Epithelial cell of esophagus (primary cell): ENCODE measurements at places on chromosomes 1 and 21.

GRCh38 chr1:67686267-67687197, 1.5 kb downstream of the GADD45A start:
- peak; percentile 94 for DNase-seq

- peak; percentile 86 for DNase-seq
Measured at GRCh38 chr1:162003830-162004215, 19.8 kb downstream of the OLFML2B start.

- DNase-seq: no peak
Measured at GRCh38 chr1:113433184-113433583, 42.9 kb downstream of the MAGI3 start.

- no peak for DNase-seq
Measured at GRCh38 chr1:203720242-203720641, 44.7 kb upstream of the LAX1 start.

GRCh38 chr1:29415861-29416260, 179.5 kb downstream of the PTPRU start:
- DNase-seq: no peak

DNA sequence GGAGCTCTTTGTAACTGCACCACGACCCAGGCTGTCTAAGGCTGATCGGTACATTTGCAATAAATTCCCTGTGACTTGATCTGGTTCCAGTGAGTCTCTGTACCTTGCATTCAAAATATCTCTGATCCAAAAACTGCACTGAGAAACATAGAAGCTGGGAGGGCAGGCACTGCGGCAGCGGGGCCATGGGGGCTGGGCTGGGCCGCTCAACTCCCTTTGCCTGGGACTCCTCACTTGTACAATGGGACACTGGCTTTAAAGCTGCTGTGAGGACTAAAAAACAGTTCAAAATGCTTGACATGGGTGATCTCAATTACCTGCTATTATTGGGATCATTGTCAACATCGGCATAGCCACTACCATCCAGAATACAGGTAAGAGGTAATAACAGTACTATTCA, 644.0 kb downstream of the AJAP1 start:
- DNase-seq: no peak

DNA sequence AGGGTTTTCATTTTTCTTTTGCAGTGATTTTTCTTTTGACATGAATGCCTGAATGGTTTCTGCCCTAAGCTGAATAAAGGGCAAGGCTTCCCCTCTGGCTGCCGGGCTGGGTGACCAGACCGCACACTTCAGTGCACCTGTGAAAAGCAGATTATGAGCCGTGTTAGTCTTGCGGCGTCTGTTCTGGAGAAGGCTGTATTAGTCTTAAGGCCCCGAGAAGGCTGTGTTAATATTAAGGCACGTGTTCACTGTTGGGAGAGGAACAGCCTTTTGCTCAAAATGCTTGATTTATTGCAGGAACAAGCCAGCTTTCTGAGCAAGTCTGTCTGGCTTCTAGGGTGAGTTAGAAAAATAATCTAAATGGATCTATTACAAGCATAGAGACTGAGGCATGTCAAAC, 54.7 kb upstream of the DNAH14 start:
- no peak for DNase-seq

DNA sequence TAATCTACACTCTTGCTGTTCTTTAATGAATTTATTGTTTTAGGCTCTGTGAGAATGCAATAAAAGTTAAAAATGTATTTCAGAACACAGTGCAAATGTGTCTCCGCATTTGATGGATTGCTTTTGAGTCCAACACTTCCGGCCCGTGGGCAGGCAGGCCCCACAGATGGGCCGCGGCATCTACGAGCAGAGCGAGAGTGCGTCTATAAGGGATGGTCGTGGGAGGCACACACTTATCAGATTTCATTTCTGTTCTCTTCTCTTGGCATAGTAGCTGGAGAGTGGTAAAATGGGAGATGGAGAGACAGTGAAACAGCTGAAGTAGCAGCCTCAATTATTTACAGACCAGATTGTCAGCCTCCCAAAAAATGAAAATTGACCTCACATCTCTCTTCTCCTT, 134.2 kb downstream of the NAV1 start:
- no peak for DNase-seq

- peak; percentile 86 for DNase-seq
Measured at GRCh38 chr21:42923553-42924432, 1.6 kb downstream of the ERVH48-1 start.

DNA sequence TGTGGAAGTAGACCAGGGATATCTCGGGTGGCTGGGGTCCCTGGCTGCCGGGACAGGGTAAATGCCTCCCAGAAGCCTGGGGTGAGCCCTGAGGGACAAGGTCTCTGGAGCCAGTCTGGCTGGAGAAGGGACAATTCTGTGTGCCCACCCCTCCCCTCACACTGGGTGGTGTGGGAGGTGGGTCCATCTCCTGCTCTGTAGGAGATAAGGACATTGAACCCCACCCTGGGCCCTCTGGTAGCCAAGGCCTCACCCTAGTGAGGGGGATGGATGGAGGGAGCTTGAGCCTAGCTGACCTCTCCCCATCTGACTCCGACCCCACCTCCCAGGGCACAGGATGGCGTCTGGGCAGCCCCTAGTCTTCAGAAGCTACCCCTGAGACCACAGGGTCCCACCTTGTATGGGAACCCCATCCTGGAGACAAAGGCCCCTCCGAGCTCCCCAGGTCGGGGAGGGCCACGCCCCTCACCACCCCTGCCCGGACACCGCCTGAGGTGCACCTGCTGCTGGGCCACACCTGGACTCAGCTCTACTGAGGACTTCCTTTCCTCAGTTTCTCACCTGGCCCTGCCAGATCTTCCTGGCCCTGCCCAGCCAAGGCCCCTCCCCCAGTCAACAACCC, 4.3 kb downstream of the AGRN start:
- no peak for DNase-seq

DNA sequence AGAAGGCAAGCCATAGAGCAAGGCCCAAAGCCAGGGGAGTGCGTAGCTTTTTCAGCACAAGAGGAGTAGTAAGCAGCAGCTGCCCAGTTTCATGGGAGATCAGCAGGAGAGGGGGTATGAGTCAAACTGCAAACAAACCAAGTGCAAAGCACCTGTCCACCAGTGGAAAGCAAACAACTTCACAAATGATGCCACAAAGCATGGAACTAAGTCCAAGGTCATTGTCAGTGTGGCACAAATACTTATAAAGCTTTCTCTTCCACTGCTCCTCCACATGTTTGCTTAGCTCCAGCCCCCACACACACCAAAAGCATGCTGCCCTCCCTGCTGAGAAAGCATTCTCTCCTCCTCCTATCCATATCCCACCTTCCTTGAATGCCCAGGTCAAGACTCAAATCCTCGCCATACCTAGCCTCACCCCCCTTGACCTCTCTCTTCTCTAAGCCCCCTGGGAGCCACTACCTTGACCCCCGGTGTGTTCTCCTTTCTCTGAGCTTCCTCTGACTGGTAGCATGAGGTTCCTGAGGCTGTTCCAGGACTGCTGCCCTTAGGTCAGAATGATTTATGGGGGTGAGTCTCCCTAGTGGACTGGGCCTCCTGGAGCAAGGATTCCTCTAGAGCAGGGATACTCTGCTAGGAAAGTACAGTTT, 70.4 kb downstream of the DMAP1 start:
- DNase-seq: no peak

DNA sequence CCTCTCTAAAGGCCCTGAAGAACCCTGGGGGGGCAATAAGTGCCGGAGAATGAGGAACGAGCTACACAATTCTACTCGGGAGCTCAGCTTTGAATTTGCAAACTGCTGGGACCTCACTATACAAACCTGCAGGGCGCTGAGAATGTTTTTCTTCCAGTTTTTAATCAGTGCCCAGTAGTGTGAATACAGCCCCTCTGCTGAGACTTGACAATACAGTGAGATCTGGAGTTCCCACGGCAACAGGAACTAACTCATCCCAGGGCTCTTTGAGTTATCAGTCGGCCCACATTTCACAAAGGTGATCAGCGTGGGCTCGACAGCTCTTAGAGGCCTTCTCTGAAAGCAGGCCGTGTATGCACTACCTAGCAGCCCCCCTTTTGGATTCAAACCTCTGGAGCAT, 41.7 kb downstream of the TMEM53 start:
- DNase-seq: peak; percentile 28

DNA sequence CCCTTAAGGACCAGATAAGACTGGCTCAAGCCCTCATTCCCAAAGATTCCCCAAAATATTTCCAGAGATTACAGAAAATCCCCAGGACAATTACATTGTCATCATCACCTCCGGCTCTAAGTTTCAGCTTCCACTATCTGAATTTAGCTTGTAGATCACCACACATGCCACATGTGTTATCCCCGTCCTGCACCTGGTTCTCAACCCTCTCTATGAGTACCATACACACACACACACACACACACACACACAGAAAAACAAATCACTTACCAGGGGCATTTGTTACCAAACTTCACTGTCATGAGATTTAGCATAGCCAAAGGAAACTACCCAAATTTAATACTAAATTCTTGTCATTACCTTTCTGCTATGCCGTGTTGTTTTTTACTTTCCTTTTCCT, 15.4 kb upstream of the TSPAN1 start:
- no peak for DNase-seq

DNA sequence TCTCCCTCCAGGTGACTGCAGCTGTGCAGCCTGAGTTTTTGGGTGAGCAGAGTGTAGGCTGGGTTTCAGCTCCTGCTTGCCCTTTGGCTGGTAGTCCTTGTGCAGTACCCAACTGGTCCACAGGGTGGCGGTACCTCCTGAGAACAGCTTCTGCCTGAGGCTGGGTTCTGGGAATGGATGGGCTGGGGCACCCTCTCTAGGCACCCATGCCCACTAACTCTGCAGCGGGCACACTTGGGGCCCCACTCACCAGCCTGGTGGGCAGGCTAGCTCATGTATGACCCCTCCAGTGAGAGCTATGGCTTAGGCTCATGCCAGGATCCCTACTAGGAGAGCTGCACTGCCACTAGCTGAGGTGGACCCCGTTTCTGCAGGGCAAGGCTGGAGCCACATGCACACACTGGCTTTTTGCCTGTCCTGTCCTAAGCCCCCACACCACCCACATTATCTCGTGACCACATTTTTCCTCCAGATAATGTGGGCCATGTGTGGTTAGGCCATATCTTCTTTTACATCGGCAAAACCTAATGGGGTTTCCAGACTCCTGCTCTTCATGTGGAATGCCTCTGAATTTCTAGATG, 15.5 kb upstream of the GSTM4 start:
- peak; percentile 68 for DNase-seq

GRCh38 chr1:63828322-63829044, 54.7 kb downstream of the ROR1 start:
- no peak for DNase-seq

- peak; percentile 62 for DNase-seq
Measured at GRCh38 chr21:39033878-39034589, 149.2 kb downstream of the PSMG1 start.

- DNase-seq: no peak
Measured at GRCh38 chr1:78650114-78650660, 556 bp downstream of the IFI44 start.

- no peak for DNase-seq
Measured at GRCh38 chr1:157803851-157804250, 16.1 kb downstream of the FCRL1 start.

- peak; percentile 67 for DNase-seq
Measured at GRCh38 chr1:165144757-165145397, 211.6 kb downstream of the LMX1A start.

- peak; percentile 5 for DNase-seq
Measured at GRCh38 chr1:236204656-236205055, 62.3 kb downstream of the GPR137B start.

DNA sequence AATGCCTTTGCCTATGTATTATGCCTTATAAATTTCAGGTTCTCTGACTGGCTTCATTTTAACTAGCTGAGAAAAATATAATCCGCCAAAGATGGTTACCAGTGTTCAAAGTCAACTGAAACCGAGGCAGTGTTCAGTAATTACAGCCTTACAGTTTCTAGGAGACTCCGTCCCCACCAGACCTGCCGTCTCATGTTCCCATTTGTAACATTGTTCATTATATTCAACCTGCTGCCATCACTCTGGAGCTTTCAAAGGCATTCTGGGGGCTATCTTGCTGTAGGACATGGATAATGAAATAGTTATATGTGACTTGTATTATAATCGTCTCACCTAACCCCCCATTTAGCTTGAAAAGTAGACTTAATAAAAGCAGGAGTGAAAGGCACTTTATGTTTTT, 302.5 kb downstream of the RWDD3 start:
- no peak for DNase-seq

DNA sequence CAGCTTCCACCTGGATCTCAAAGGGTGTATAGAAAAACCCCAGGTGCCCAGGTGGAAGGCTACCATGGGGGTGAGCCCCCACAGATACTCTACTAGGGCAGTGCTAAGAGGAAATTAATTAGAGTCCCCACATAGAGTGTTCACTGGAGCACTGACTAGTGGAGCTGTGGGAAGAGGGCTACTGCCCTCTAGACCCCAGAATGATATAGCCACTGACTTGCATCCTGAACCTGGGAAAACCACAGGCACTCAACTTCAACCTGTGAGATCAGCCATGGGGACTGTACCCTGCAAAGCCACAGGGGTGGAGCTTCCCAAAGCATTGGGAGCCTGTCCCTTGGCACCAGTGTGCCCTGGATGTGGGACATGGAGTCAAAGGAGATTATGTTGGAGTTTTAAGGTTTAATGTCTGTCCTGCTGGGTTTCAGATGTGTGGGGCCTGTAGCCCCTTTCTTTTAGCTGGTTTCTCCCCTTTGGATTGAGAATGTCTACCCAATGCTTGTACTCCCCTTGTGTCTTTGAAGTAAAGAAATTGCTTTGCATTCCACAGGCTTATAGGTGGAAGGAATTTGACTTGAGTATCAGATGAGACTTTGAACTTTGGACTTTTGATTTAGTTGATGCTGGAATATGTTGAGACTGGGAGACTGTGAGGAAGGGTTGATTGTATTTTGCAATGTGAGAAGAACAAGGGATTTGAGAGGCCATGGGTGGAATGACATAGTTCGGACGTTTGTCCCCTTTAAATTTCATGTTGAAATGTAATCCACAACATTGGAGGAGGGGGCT, 31.8 kb upstream of the CDC14A start:
- DNase-seq: no peak

GRCh38 chr1:210600421-210601159, 271.9 kb downstream of the HHAT start:
- DNase-seq: no peak

DNA sequence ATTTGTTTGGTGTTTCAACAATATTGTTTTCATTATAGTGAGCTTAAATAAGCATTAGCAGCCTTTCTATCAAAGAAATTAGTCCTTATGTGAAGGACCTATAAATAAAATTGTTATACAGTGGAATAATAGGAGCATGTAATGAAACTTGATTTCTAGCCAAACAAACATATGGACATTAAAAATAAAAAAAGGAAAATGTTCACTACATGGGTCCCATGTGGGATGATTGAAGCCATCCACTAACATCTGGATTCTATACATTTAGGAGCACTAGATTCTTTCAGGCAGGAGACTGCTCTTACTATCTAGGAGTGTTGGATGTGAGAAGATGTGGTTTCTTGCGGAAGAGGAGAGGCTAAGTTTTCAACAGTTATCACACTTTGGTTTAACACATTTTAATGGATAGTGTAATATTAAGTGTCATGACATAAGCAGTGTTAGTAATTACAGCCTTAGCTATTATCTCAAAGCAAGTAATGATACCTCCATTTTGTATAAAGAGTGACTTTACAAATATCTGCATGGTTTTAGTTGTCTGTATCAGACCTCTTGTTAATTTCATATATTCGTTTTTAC, 62.3 kb downstream of the LYPLAL1 start:
- DNase-seq: no peak
